Hematopoietic multipotent progenitor cell (in vitro differentiated cells): ENCODE measurements at places on chromosomes 4 and X. TPM values are rescaled to one million over a fixed set of nuclear protein-coding genes. Genes with fewer than 3 reads are reported as not detected.

GRCh38 chr4:47942081-47942819 is 27.9 kb upstream of the NFXL1 start:
- no peak for DNase-seq

The HEPH gene
- under 0.01 TPM for total RNA-seq

The ARHGAP24 gene
- total RNA-seq = 0.27 TPM

- DNase-seq = no peak
These were observed 111.8 kb downstream of the TRAPPC11 start for GRCh38 chr4:183770906-183771305.

The LRIT3 gene
- total RNA-seq = under 0.01 TPM

DNA sequence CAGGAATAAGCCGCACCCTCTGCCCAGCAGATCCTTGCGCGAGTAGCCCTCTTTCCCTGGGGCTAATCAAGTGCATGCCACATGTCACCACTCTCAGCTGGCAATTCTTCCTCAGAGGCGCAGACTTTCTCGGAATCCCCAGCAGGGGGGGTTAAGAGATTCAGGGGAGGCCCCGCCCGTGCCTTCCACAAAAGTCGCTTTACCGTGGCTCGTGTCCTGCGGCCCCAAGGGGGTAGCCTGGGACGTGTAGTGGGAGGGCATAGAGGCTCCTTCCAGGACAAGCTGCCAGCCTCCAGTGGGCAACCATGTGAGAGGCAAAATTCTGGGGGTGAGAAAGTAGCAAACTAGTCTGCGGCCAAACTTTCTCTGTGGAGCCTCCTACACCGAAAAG is 652 bp downstream of the SRPX start:
- peak; percentile 53 for DNase-seq

DNA sequence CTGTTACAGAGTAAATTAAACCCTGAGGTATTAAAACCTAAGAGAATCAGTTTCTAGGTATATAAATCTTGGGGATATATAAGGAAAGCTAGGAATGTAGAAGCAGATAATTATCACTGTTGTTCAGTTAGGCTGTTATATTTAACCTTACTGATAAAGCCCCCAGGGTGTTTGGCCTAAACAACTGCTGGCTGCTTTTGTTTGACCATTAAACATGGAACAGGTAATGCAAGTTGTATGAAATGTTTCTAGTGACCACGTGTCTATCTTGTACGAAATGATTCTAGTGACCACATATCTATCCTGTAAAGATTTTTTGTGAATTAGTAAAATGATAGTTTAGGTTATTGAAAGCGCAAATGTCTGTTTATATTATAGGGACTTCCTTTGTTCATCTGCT is 52.6 kb downstream of the SGMS2 start:
- peak; percentile 4 for DNase-seq

- no peak for DNase-seq
These were observed 61.9 kb downstream of the ARHGAP10 start for GRCh38 chr4:147793569-147794313.

DNA sequence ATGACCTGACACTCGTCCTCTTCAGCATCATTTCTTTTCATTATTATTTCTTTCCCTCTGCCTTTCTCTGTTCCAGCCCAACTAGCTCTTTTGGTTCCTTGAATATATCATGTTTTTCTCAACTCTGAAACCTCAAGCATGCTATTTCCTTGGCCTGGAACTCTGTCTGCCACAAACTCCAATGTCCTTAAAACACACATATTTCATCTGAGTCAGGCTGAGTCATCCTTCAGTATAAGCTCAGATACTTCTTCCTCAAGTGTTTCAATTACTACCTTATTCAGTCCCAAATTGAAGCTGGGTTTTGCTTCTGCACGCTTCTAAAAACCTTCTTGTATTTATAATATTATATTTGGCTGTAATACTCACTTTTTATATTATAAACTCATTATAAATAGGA is 424.2 kb downstream of the PDGFC start:
- DNase-seq = no peak

DNA sequence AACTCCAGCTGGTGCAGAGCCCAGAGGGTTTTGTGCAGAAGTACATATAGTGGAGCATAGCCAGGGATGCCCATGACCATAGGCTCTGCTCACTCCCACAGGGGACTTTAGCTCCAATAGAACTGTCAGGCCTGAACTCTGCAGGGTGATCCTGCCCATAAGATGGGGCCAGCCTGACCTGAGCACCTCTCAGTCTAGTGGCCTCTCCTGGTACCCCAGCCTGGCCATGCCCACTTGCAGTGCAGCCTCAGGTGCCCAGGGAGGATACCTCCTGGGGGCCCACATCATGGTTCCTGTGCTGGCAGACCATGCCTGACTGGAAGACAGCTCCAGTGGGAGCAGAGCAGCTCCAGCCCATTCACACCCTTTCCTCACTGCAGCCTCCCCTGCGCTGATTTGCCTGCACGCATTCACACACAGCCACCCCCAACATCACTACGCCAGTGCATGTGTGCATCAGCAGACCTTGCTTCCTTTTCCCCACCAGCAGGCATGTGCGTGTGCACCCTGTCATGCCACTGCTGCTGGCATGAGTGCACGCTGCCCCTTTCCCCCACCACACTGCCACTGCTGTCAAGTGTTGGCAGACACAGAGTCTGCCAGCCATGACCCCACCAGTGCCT is 53.0 kb upstream of the MMAA start:
- no peak for DNase-seq

DNA sequence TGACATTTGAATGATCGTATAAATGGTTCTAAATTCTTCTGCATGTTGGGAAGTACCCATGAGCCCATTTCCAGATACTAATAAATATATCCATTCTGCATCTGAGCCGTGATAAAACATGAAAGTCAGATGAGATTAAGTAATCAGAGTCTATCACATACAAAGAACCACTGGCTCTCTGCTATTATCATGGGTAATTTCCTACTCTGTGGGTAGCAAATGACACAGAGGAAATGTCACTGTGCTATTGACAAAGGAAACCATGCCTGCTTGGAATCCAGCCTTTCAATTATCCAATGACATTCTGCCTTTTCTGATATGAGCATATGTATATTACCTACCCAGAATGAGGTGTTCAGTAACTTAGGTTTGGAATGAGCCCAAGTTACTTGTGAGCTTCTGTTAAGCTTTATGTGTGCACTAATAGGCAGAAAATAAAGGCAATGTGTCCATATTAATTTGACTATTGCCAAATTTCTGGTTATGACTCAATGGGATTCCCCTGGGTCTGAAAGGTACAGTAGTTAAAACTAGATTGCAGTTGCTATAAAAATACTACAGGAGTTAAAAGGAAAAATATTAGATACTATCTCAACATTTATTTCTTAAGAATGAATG is 238.7 kb upstream of the KCNIP4 start:
- no peak for DNase-seq

The F8A2 gene
- not detected for total RNA-seq

DNA sequence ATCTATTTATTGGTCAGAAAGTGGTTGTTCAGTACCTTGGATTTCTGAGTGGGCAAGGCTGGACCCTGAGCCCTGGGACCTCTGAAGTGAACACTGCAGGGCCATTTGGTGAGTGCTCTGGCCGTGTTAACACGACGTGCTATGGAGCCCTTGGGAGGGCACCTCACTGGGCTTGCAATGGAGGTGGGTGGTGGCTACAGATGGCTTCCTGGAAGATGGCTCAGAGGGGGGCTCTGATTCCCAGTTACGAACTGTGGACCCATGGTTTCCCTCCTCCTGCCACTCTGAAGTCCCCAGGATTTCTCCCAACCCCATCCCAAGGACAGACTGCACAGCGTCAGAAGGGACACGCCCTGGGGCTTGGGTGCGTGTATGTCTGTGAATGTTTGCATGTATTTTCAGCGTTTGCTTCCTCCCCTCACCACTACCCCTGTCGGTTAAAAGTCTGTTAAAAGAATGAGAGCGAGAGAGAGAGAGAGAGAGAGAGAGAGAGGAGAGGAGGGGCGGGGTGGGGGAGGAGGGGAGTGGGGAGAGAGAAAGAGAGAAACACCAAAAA is 3.7 kb upstream of the RHOH start:
- no peak for DNase-seq

- no peak for DNase-seq
These were observed 227.5 kb upstream of the STK26 start for GRCh38 chrX:131795442-131796229.

The TXLNG gene
- 4.6 TPM for total RNA-seq

The NUP54 gene
- 36.4 TPM for total RNA-seq

The RNF150 gene
- 4.0 TPM for total RNA-seq

GRCh38 chr4:86388252-86388651 is 28.4 kb upstream of the MAPK10 start:
- DNase-seq = no peak

The PPP2R2C gene
- under 0.01 TPM for total RNA-seq

- no peak for DNase-seq
These were observed 8.4 kb downstream of the BTK start for GRCh38 chrX:101377547-101377946.

GRCh38 chr4:53015681-53016080 is 153.6 kb downstream of the RASL11B start:
- DNase-seq = peak; percentile 78

DNA sequence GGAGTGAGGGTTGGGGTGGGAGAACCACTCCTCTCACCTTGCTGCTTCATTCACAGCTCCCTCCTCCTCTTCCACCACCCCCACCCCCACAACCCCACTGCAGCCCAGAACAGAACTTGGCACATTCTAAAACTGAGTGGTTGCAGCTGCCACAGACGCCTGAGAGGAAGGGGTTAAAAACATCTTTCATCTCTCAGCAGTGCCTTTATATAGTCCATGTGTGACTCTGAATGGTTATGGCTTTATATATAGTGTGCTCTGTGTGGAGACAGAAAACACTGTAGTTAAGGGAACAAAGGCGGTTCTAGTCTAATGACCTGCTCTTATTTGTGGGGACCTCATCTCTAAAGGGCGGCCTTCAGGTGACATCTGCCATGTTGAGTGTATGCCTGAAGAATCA is 144.8 kb downstream of the BCOR start:
- DNase-seq = no peak

DNA sequence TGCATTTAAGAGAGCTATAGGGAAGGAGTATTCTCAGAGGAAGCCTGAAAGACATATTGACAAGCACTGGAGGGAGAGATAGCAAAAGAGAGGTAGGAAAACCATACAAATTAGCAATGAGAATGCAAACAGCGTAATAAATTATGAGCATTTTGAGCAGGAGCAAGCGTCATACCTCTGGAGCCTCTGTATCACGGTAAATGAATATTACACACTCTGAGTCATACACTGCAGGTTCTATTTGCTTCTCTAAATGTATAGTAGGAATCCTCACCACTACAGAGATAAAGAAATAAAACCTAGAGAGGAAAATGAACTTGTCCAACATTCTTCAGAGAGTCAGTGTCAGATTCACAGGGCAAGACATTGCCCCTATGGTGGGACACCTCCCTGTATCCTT is 46.4 kb upstream of the GABRE start:
- DNase-seq = no peak

The RPS6KA6 gene
- total RNA-seq = 0.54 TPM

GRCh38 chr4:176569301-176569700 is 223.4 kb downstream of the VEGFC start:
- no peak for DNase-seq

The HELT gene
- not detected for total RNA-seq

DNA sequence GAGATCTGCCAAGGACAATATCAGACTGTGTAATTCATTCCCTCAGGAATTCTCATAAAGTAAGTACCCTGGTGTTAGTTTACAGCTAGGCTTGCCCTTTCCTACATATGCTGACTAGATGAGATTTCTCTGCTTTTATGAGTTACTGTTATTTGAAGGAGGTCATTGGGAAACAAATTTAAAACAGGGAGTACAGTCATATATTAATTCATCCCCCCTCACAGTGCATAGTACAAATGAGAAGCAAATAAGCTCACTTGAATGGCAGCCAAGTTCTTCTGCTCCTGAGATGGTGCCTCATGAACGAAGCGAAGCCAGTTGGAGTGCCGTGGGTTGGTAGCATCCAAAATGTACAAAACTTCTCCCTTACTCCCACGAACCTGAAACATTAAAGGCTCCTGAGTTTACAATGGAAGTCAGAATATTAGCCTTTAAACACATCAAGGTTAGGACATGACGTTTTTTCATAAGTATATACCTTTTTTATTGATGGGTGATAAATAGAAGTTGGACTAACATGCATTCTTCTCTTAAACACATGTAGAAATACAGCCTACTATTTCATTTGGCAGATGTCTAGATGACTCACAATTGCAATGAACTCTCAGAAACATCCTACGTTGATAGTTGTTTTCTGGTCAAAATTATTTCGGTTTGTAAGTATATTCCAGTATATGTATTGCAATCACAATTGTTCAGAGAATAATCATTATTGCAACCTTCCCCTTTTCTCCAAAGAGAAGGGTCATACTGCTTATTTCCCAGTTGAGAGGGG is 69.2 kb downstream of the PRDM5 start:
- DNase-seq = no peak
